H4 (cell line): ENCODE measurements at places on chromosomes 5 and 9. TPM values are rescaled to one million over a fixed set of nuclear protein-coding genes. Genes with fewer than 3 reads are reported as not detected.
A peak's percentile ranks its signal among the peaks of the same experiment; 100 is the strongest.

DNA sequence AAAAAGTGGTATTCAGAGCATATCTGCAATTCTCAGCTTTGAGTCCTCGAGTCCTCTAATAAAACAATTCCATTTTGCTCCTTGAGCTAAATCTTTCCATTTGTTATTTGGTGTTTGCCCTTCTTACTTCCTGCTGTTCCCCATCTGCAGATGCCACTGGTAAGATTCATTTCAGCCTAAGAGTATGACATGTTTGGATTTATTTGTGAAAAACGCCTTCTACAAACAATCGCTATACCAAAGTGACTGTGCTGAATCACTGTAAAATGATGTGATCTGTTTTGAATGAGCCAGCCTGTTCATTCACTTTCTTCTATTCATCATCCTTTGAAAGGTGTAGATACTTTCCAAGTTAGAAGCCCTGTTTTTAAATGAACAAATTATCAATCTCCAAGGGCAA lies 27.7 kb downstream of the KCTD16 start:
- DNase-seq: peak; percentile 46

- no peak for DNase-seq
Measured at GRCh38 chr5:58105836-58106235, 354.1 kb downstream of the PLK2 start.

Gene LEAP2
- 0.08 and 0.25 TPM in 2 replicates for total RNA-seq

DNA sequence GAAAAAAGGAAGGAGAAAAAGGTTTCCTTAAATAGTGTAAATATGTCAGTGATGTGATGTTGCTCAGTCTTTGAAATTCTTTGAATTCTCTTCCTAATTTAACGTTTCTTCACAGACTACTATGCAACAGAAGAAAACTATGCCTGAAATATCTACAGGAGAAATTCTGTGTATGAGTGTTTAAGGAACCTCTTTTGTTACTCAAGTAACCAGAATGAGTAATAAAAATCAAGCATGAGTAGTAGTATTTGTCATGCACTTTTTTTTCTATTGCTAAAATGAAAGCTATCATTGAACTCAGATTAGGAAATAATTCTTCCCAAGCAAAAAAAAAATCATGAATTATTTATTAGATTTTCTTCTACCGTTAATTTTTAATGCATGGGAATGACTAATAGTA lies 20.3 kb upstream of the THG1L start:
- DNase-seq: no peak

Gene PTGER4
- 4.8 and 7.9 TPM in 2 replicates for total RNA-seq

DNA sequence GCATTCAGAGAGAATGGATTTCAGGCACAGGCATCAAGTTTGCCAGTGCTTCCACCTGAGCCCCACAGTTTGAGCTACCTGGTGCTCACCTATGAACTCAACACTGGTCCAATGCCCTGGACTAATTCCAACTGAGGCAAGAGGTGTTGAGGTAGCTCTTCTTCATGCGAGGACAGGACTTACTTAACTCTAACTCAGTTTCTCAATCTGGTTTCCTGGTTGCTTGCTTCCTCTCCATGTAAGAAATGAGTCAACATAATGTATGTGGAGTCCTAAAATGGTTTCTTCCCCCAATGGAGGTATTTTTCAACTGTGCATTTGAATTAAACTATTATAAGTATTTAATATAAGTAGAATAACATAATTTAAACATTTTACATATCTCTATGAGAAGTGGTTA lies 523.6 kb upstream of the DAB2 start:
- no peak for DNase-seq

DNA sequence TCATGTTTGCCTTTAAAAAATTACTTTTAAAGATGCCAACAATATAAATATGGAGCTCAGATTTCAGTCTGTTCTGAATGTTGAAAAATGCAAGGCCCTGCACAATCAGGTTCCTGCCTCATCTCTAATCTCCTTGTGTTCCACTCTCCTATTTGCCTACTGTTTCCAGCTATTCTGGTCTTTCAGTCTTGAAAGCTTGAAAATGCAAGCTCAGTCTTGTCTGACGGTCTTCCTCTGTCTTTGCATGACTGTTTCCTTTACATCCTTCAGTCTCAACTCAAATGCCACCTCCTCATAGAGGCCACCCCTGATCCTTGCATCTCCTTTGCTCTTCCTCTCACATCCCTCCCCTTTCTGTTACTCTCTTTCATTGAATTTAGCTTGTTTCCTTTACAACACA lies 354.9 kb downstream of the KIF4B start:
- no peak for DNase-seq

Gene CAMK4
- 8.8 and 22.5 TPM in 2 replicates for total RNA-seq
